ENCODE measurements at places on chromosomes 2 and 18.

DNA sequence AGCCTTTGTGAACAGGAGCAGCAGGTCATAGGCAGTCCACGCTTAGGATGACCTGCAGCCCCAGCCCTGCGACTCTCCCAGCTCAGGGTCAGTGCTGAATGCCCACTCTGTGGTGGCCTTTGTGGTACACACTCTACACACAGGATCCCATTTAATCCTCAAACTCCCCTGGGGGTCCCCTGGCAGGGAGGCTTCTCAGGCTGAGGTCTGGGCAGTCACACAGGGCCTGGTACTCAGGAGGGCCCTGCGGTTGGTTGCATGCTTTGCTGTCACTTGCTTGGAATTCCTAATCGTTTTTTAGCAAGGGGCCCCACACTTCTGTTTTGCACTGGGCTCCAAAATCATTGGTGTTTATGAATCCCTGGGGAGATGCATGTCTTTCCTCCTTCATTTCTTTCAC lies 113.0 kb downstream of the EML6 start:
- DNase-seq, result no peak

GRCh38 chr2:137659616-137660015 lies 304.7 kb upstream of the HNMT start:
- DNase-seq, result no peak

- no peak for DNase-seq
These were observed 186.5 kb upstream of the FANCL start for GRCh38 chr2:58427572-58428095.

DNA sequence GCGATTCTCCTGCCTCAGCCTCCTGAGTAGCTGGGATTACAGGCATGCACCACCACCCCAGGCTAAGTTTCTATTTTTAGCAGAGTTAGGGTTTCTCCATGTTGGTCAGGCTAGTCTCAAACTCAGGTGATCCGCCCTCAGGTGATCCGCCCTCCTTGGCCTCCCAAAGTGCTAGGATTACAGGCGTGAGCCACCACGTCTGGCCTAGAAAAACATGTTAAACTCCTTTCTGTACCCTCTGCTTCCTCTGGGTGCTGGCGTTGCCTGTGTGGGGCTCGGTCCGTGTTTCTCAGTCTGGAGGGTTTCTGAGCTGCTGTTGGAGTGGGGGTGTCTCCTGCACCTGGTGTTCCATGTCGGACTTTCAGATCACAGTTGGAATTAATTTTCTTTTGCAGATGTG lies 17.9 kb downstream of the LDLRAD4 start:
- no peak for DNase-seq

GRCh38 chr2:60465736-60466135 lies 87.7 kb downstream of the BCL11A start:
- DNase-seq, result no peak

DNA sequence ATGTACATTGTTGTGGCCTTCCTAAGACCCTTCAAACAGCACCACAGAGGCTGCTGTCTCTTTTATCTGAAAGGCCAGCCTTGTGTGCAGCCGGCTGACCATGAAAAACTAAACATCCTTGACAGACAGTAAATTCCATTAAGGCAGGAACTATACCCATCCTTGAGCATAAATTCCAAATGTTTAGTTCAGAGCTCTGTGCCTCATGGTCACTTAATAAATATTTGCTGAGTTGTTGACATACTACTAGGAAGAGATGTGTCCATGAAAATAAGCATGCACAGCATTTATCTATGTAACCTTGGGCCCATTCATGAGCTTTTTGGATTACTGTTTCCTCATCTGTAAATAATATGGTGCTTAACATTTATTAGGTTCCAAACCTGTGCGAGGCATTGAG lies 424.8 kb downstream of the HRH4 start:
- DNase-seq, result no peak
